ENCODE measurements at places on chromosomes 3 and 15.

- no peak for DNase-seq
Measured at GRCh38 chr3:23948761-23949160, 3.7 kb downstream of the NR1D2 start.

- DNase-seq: no peak
Measured at GRCh38 chr15:91283155-91283554, 183.1 kb downstream of the SV2B start.

GRCh38 chr3:48345946-48346572, 12.6 kb upstream of the SPINK8 start:
- DNase-seq: no peak

GRCh38 chr15:101326462-101327146, 31.6 kb upstream of the SNRPA1 start:
- DNase-seq: no peak

DNA sequence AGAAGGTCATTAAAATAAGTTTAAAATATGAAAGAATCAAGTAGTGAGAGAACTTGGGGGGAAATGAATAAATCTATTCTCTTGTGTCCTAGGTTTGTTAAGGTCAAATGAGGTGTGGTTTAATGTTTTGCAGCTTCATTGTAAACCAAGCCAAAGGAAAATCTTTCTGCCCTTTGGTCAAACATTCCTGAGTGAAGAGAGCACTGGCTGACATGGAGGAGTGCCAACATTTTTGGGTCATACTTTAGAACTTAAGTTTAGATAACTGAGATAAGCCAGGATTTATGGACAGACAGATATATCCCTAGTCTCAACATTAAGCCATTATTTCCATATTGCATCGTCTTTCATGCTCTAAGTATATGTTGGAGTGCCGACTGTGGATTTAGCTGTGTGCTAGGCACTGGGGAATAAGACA, 66.4 kb downstream of the PTPRG start:
- DNase-seq: no peak

GRCh38 chr3:46482632-46483350, 15.0 kb upstream of the RTP3 start:
- DNase-seq: no peak

- no peak for DNase-seq
Measured at GRCh38 chr3:43014241-43014640, 35.1 kb downstream of the GASK1A start.

GRCh38 chr3:17307887-17308286, 423.1 kb downstream of the PLCL2 start:
- DNase-seq: no peak

DNA sequence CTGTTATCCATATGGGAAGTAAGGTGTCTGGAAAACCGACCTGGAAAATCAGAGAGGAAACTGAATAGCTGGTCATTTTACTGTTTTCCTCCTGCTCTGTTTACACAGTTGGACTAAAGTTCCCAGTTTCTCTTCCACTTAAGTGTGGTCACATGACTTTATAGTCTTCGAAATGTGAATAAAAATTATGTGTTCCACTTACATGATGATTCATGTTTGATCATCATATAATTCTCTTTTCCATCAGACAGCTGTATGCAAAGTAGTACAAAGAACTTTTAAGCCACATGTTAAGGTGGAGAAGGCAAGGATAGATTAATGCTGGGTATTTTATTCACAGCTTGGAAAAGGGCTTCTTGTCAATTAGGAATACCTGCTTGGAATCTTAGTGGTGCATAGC, 525.5 kb upstream of the BCHE start:
- DNase-seq: no peak

DNA sequence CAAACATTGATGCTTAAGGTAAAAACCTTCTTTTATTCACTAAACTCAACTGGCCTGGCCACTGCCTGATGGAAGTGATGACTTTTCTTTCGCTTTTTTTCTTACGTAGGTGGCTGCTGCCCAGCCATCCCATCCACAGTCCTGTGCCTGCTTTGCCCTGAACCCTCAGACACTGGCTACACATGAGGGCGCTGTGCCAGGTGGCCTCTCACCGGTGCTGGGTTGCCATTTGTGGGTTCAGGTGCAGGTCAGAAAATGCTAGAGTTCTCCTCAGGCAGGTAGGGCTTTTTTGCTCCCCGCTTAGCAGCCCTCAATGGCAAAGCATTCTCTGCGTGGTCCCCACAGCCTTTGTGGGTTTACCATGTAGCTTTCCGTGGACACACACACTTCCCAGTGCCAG, 88.3 kb upstream of the PRR23E start:
- no peak for DNase-seq

DNA sequence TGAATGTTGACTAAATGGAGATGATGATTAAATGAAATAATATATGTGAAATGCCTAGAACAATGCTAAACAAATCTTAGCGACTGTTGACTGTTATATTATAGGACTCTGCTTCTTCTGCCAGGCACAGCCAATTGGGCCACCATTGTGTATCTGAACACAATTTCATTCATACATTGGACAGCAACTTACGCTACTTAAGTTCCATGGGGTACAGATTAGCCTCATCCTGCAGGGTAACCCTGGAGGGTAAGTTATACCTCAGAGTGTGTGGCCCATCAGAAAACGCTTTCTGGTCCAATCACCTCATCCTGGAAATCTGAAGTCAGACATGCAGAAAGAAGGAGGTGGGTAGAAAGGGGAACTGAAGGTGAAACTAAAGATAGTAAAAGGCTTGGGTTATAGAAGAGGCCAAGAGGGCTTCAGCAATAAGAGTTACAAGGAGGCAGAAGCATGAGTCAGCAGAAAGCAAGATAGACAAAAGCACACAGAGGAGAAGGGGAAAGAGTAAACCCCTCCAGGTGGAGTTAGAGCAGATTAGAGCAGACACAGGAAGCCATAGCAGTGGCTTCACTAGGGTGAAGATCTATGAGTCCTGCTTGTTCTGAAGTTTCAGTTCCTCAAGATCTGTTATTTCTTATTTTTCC, 119.3 kb upstream of the SLC24A5 start:
- DNase-seq: peak; percentile 12

GRCh38 chr3:133413161-133414020, 13.5 kb downstream of the BFSP2 start:
- DNase-seq: no peak

DNA sequence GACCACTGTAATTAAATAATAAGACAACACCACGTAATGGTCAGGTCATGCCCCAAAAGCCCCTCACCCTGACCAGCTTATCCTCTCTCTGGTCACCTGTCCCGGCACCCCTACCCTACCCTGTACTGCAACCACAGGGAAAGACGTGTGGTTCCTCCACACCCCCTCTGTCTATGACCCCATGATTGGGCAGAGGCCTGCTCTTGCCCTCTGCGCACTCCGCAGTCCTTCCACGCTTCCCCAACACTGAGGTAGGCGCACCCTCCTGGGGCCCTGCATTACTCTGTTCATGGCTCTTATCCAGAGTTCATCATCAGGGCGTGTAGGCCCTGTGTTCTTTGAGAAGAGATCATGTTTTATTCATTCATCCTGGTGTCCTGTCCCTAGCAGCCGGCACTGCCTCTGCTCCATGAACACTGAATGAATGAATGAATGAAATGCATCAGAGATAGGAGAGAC, 33.8 kb downstream of the MGLL start:
- no peak for DNase-seq

DNA sequence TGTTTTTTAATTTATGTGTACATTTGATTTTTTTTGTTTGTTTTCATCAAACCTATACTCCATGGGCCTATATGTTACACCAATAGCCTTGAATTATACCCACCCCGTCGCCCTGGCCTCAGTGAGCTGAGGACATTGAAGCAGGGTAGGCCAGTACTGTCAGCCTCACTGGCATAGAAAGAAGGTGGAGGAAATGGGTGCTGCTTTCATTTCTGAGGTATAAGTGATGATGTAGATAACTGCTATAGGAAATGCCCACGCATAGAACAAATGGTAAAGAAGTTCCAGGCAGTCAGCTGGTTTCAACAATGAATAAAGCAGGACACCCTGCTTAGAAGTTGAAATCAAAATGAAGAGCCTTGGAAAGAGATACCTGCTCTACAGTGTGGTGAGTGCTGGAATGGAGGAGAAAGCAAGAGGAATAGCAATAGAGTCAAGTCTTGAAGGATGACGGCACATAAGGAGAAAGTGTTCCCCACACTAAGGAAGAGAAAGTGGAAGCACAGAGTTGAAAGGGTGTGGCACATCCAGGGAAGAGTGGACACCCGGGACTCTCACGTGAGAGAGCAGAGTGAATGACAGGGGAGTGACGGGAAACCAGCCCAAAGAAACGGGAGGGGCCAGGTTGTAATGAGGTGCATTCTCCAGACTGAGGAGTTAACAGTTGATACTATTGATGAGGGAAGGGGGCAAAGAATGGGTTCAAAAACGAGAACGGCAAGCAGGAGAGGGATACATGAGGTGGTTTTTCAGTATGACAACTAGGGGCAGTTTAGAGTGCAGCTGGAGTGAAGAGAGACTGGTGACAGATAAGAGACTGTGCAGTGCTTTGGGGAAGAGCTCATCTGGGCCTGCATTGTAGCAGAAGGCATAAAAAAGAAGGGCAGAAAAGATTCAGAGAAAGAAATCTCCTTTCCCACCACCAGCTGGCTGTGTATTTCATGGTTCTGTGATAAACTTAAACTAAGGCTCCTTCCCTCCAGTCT, 70.5 kb downstream of the KLHL25 start:
- no peak for DNase-seq

GRCh38 chr3:128946411-128946810, 47.5 kb downstream of the CFAP92 start:
- no peak for DNase-seq

- no peak for DNase-seq
Measured at GRCh38 chr3:98765721-98766120, 2.6 kb downstream of the ST3GAL6 start.

DNA sequence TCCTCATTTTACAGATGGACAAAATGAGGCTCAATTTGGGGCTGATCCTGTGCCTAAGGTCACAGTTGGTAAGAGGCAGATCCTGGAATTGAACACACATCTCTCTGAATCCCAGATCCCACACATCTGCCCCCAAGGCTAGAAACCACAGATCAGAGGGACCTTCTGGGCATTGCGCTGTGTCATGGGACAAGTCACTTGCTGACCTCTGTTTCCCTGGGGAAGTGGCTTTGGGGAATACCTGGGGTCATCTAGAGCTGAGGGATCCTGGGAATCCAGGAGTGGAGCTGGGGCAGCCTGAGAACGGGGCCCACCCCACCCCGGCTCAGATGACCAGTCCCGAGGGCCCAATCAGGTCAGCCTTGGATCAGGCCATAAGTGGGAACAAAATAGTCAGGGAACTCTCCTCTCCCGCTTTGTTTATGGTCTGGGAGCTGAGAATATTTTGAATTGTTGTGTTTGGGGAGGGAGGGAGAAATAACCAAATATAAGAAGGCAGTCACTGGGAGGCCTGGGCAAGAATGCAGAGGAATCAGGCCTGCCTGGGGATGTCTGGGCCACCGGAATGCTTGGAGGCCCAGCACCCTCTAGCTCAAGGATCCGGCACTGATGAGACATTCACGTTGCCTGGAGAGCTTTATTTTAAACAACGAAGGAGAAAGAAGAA, 8.8 kb upstream of the SLC6A6 start:
- no peak for DNase-seq

- DNase-seq: no peak
Measured at GRCh38 chr3:12901623-12902045, 60.3 kb upstream of the RPL32 start.

GRCh38 chr15:68440136-68440535, 8.2 kb upstream of the ITGA11 start:
- DNase-seq: no peak

- peak; percentile 68 for DNase-seq
Measured at GRCh38 chr3:15268033-15268631, 62.1 kb downstream of the CAPN7 start.

GRCh38 chr3:27290760-27291159, 78.4 kb downstream of the NEK10 start:
- DNase-seq: no peak

DNA sequence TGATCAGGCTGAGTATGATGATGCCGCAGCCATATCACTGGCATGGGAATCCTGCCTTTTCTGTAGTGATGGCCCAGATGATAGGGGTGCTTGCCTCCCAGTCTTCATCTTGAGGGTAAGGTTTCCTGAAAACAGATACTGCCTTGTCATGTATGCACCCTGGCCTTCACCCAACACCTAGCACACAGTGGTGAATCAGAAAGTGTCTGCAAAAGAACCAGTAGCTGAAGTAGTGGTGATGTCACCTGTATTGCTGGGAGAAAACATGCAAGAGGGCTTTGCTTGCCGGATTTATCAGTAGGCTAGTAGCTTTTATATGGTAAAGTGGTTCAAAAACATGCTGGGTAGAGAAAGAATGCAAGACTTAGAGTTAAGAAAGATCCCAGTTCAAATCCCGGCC, 419.8 kb upstream of the WNT5A start:
- no peak for DNase-seq

GRCh38 chr15:36696196-36696595, 116.8 kb downstream of the CDIN1 start:
- DNase-seq: no peak

- no peak for DNase-seq
Measured at GRCh38 chr3:169458752-169459151, 204.8 kb downstream of the MECOM start.

DNA sequence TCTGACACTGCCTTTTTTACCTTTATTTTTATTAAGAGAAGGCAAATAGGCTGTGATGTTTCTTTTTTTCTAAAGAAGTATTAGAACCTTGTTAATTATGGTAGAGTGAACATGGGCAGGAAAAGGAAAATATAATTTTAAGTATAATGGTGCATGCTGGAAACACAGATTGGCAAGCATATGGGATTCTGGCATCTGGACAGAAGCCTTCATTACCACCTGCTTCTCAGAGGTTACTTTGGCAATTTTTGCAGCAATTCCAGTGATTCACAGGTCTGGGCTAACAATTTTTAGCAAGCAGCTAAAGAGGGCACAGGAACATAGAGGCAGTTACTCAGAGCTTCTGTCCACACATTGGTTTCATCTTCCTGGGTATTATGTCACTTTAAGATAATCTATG, 258.3 kb downstream of the DIPK2A start:
- no peak for DNase-seq

- DNase-seq: no peak
Measured at GRCh38 chr15:74497584-74497983, 36.6 kb upstream of the UBL7 start.

DNA sequence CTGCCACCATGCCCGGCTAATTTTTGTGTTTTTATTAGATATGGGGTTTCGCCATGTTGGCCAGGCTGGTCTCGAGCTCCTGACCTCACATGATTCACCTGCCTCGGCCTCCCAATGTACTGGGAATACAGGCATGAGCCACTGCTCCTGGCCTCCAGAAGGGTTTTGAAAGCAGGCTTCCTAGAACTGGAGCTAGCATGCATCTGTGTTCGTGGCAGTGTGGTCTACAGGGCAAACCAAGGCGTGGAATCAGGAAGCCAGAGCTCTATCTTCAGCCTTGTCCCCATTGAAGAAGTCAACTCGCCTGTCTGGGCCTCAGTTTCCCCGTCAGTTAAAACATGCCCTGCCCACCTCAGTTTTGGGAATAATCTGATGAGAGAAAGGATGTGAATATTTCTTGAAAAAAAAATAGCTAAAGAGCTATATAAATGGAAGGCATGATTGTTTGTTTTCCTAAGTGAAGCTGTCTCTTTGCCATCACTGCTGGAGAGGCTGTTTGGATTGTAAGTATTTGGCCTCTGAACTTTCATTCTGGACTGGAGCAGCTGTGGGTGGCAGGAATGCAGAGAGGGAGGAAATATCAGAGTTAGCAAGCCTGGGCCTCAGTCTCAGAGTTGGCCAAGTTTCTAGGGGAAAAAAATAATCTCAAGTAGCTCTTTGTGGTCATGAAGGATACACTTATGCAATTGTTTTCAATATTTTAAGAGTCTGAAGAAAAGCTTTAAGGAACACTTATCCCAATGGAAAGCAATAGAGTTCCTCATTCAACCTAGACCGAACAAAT, 36.5 kb upstream of the UACA start:
- DNase-seq: no peak
